ENCODE measurements at places on chromosomes 7 and 10.

DNA sequence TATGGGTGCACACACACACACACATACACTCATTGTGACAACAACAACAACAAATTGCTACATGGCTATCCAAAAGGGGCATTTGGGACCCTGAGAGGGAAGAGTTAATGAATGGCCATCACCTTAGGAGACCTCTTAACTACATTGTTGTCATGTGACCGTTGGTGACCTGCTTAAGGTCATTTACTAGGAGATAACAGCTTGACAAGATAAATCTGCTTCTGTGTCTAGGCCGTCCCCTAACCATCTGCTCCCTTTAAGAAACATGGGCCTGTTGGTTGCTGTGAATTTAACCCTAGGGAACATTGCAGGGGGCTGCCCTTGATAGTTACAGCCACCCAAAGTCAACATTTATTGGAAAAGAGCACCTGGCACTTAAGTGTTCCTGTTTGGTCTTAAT lies 29.7 kb downstream of the C1QL3 start:
- DNase-seq: no peak

DNA sequence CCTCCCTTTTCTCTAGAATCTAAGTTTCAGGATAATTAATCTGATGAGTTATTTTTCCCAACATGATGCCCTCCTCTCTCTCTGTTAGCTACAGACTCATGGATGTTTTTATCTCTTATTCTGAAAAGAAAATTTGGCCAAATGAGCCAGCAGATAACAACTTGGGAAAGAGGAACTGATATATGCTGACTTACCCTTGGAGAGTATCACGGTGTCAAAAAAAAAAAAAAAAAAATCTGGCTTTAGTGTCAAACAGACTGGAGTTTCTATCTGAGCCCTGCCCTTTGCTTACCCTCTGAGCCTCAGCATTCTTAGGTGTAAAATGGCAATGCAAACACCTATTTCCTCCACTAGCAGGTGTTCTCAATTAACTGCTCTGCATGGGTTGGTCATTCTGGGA lies 190.4 kb downstream of the AHR start:
- no peak for DNase-seq

- DNase-seq: no peak
Measured at GRCh38 chr7:43876241-43876640, 6.9 kb upstream of the MRPS24 start.

DNA sequence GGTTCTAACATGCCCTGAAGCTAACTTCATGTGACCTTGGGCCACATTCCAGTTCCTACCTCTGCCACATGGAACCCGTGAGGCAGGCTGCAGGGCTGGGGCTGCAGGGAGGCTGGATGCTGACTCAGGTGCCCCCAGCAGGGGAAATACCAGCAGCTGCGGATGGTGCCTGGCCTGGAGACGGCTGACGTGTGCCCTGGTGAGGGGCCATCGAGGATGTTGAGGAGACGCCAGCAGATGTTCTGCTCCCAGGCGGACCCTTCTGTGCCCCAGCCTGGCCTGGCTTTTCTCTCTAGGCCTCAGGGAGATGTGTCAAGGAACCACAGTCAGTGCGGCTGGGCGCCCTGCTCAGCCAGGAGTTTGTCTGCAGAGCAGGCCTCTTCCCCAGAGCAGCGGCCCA lies 8.8 kb downstream of the BAG3 start:
- no peak for DNase-seq

DNA sequence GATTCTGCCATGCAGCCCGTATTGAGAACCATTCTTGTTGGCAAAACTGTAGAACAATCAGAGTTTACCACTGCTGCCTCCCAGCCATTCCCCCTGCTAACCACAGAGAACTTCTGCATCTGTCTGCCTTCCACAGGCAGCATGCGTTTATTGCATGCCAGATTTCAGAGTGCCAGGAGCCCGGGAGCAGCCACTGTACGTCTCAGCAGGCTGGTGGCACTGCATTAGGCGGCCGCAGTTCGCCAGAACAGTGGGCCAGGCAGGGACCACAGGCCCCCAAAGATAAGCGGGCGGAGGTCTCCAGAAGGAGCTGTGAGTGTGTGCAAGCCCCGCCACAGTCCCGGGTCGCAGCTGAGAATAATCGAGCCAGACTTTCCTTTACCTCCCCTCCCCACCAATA lies 31.8 kb downstream of the ZNF467 start:
- DNase-seq: no peak

DNA sequence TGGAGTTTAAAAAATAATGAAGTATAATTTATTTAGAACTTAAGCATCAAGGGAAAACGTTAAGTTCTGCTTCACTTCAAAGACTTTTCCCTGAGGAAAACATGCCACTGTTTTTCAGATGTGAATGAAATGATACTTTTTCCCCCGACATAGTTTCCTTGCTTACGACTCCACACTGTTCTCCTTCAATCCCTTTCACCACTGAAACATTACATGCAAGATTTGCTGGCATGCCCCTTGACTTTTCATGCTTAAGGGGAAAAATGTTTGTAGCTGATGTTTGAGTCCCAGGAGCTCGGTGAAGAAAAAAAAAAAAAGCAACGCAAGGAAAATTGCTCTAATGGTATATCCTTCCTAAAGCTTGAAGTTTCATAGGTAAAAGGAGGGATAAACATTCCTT lies 10.0 kb downstream of the GLI3 start:
- DNase-seq: no peak

Data from activated CD8-positive, alpha-beta memory T cell treated with anti-CD3 and anti-CD28 coated beads for 4 hours (primary cell).